Posterior cingulate gyrus (tissue), 11 donors: ENCODE measurements at places on chromosomes 12 and 14.

GRCh38 chr14:50853891-50854290 lies 18.0 kb upstream of the ABHD12B start:
- no peak for DNase-seq

GRCh38 chr14:92651106-92651757 lies 97.2 kb downstream of the LGMN start:
- no peak for DNase-seq

DNA sequence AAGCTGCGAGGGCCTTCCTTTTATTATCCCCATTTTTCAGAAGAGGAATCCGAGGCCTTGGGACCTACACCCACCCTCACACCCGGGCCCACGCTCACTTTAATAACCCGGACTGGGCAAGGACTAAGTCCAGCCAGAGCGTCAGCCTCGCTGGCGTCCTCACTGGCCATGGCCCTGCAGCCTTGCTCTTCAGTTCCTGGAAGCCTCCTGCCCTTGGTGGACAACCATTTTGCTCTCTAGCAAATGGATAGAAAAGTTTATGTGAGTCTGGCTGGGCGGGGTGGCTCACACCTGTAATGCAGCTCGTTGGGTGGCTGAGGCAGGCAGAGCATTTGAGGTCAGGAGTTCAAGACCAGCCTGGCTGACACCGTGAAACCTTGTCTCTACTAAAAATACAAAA lies 9.8 kb downstream of the RTL1 start:
- DNase-seq, result no peak

DNA sequence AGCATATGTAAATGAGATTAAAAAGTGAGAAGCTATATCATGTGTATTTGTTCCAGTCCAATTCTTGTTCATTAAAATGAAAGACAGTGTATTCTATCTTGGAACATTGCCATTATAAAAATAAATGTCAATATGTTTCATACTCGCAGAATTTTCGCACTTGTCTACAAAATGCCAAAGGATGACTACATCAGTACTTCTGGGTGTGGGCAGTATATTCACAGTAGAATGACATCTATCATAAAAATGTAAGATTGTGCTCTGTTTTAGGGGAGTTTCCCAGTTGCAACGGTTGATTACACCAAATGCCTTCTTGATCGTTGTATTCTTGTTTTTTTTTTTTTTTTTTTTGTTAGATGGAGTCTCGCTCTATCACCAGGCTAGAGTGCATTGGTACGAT lies 292.3 kb upstream of the E2F7 start:
- no peak for DNase-seq
